ENCODE measurements at places on chromosomes 11 and 22. TPM values are rescaled to one million over a fixed set of nuclear protein-coding genes. Genes with fewer than 3 reads are reported as not detected.

DNA sequence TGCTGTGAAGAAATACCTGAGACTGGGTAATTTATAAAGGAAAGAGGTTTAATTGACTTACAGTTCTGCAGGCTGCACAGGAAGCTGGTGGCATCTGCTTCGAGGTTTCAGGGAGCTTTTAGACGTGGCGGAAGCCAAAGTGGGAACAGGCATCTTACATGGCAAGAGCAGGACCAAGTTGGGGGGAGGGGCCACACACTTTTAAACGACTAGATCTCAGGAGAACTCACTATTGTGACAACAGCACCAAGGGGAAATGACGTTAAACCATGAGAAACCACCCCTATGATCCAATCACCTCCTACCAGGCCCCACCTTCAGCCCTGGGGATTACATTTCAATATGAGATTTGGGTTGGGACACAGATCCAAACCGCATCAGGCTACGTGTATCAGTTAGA, 11.1 kb upstream of the SCGB1D4 start:
- DNase-seq, result no peak

DNA sequence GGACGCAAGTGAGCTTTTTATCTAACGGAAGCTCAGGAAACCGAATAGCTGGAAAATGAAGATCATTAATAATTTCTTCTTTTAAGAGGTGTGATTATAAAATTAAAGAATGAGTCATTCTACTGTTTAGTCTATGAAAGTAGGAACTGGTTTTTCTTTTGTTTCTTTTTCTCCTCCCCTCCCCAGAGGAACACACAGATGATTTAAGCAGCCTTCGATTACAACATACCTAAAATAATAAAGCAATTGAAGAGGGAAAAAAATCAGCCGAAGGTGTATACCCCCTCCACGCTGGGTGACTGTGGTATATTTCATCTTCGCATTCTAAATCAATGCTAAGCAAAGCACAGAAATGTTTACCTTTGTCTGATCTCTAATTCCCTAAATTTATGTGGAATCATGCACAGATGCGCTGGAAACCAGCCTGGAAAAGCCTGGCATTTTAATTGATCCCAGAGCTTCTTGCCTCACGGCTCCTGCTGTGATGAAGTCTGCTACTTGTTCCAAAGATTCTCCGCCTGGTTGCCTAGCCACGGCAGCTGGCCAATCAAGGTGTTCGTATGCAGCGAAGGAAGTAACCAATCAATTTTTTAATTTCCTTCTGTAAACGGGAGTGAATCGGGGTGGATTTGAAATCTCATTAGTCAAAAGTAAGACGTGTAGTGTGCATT, 133.9 kb downstream of the FANCF start:
- peak; percentile 7 for DNase-seq

DNA sequence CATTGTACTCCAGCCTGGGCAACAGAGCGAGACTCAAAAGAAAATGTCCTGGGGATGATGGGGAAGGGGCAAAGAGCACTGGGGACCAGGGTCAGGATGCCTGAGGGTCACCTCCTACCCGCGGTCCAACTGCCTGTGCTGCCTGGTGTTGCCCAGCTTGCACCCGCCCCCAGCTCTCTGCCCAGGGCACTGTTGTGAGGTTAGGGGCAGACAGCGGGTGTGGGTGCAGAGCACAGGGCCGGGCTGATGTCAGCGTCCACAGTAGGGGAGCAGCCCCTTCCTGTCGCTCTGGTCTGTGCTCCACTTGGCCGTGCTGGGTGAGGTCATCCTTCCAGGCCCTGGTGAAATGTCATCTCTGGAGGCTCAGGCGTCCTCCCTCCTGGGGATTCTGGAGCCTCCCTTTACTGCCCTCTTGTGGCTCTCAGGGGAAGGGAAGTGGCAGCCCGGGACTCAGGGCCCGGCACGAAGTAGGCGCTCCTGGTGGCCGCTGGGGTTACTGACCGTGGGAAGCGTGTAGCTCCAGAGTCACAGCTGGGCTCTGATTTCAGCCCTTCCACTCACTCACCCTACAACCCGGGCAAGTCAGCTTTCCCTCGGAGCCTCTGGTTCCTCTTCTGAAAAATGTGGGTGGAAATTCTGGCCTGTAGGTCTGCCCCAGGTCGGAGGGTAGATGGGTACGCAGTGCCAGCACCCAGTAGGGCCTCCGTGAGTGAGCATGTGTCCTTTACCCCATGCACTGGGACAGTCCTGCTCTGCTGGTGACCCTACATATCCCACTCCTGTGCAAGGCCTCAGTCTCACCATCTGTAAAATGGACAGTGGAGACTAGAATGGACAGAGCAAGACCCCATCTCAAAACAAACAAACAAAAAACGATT, 17.3 kb upstream of the PRR5 start:
- DNase-seq, result peak; percentile 51

DNA sequence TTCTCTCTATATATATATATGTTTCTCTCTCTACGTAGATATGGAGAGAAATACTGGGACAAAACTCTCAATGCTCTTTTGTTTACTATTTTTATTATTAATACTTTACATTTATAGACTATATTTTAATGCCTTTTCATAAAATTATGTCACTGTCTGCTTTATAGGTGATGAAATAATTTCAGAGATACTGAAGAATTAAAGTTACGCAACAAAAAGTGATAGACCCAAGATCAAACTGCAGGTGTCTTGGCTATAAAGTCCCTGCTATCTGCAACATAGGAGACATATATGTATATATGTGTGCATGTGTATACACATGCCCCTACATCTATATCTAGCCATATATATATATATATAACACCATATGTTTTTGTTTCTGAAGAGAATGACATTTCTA, 60.8 kb downstream of the FAM76B start:
- DNase-seq, result no peak

GRCh38 chr11:69122630-69123431, 32.9 kb upstream of the SMIM38 start:
- DNase-seq, result peak; percentile 67

- DNase-seq, result peak; percentile 91
These were observed 13.1 kb downstream of the EEF1G start for GRCh38 chr11:62560566-62561103.

GRCh38 chr11:108835624-108836023, 170.8 kb downstream of the DDX10 start:
- no peak for DNase-seq

DNA sequence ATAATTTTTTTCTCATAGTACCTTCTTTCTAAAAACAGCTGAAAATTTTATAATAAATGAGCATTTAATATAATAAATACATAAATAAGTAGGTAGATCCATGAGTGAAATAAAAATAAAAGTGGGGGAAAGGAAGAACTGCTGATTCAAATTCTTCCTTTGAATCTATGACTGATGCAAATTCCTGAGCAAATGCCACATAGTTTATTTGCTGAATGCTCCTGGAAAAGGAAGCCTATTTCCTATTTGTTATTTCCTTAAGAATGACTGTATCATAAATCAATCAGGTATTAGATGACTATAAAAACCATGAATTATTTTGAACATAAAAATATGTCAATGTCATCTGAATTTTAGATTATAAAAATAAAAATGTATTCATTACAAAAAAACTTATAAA, 16.6 kb downstream of the BTBD10 start:
- DNase-seq, result no peak

DNA sequence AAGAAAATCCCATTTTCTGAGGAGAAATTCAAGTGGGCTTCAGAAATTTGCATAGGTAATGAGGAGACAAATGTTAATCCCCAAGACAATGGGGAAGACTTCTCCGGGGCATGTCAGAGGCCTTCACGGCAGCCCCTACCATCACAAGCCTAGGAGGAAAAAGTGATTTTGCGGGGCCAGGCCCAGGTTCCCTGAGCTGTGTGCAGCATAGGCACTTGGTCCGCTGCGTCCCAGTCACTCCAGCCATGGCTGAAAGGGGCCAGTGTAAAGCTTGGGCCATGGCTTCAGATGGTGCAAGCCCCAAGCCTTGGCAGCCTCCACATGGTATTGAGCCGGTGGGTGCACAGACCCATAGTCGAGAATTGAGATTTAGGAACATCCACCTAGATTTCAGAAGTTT, 570.7 kb downstream of the KCNA4 start:
- no peak for DNase-seq

DNA sequence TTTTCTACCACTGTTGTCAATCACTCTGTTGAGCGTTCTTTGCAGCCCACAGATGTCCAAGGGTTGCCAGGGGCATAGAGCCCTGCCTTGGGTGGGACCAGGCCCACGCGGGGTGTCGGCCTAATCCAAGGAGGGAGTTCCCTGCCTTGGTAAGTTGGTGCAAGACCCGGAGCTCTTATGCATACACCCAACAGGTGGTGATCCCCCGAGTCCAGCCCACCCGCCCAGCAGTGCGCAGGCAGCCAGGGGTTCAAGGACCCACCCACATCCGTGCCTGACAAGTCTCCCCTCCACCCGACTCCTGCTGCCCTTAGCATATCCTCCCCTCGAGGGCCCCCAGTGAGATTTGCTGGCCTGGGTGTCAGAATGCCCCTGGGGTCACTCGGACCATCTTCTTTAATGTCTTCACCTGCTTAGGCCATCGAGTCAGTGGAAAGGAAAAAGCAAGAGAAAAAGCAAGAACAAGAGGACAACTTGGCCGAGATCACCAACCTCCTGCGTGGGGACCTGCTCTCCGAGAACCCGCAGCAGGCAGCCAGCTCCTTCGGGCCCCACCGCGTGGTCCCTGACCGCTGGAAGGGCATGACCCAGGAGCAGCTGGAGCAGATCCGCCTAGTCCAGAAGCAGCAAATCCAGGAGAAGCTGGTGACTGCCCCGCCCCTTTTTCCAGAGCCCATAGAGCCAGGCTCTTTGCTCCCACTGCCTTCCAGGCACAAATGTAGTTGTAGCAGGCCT, 12.2 kb downstream of the RIBC2 start:
- DNase-seq, result no peak

DNA sequence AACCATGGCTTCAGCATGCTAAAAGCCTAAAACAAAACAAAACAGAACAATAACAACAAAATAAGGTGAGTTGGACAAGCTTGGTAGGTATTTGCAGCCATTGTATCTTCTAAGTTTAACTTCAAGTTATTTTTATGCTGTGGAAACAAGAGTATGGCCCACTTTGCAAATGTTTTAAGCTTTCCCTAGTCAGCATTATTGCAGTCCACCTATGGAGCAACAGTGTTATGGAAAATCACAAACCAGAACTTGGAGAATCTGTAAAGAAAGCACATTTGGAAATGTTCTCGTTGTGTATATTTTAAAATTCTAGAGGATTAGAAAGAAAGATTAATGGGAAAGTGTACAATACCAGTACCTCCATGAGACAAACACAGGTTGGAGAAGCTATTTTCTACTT, 7.4 kb upstream of the SLC5A12 start:
- DNase-seq, result no peak

Gene ASRGL1
- 19.7 TPM for total RNA-seq

Gene SLC35F2
- total RNA-seq, result 41.2 TPM

Gene OR8H3
- total RNA-seq, result not detected

Gene C11orf91
- total RNA-seq, result not detected

Gene OR2AG1
- not detected for total RNA-seq

Gene GLB1L2
- total RNA-seq, result 14.7 TPM

Gene TCN2
- total RNA-seq, result 9.0 TPM
